ENCODE measurements at places on chromosomes 1 and 21.

DNA sequence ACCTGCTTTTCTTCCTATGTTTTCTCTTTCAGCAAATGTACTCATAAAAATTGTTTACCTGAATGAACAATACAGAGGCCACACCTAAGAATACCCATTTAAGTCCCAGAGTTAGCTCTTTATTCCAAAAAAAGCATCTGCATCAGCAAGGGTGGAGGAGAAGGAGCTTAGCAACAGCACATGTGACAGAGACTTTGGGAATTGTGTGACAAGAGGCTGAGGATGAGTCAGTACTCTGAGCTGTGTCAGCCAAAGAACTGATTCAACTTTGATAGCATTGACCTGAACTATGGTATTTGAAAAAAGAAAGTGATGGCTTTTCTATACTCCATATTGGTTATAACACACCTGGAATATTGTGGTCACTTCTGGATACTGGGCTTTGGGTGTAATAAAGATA lies 162.7 kb downstream of the ZNF648 start:
- no peak for DNase-seq

DNA sequence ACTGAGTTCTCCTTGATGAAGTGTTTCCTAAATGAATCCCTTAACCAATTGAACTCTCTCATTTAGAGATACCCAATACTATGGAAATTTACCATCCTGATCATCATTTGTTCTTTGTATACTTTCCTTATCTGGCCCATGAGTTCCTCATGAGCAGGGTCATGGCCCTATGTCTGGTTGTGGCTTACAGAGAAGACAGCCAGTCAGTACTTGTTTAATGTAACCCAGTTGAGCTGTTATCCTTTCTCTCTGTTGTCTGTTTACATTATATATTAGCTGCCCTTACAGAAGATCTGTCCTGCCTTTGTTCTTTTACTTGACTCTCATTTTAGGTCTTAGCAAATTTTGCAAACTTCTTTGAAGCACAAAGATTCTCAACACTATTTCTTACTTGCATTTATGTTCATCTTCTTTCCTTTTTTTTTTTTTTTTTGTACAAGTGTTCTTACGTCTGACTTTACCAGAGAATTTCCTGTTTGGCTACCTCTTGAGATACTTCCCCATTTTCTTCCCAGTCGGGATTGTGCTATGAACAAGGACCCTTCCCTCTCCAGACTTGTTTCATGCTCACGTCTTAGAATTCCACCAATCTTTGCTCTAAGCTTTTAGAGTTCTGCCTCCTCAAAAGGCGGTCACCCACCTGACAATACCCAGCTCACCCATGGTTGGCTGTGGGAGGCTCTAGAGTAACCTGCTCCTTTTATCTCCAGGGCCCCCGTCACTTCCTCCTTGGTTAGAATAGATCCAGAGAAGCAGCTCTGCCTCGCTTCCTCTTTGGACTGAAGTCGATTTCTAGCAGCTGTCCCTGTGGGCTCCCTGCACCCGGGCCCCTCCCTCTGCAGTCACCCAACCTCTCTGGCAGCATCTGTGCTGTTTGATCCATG lies 53.6 kb upstream of the RUNX1 start:
- no peak for DNase-seq

GRCh38 chr1:209879539-209879938 lies 51.8 kb downstream of the UTP25 start:
- DNase-seq: no peak

DNA sequence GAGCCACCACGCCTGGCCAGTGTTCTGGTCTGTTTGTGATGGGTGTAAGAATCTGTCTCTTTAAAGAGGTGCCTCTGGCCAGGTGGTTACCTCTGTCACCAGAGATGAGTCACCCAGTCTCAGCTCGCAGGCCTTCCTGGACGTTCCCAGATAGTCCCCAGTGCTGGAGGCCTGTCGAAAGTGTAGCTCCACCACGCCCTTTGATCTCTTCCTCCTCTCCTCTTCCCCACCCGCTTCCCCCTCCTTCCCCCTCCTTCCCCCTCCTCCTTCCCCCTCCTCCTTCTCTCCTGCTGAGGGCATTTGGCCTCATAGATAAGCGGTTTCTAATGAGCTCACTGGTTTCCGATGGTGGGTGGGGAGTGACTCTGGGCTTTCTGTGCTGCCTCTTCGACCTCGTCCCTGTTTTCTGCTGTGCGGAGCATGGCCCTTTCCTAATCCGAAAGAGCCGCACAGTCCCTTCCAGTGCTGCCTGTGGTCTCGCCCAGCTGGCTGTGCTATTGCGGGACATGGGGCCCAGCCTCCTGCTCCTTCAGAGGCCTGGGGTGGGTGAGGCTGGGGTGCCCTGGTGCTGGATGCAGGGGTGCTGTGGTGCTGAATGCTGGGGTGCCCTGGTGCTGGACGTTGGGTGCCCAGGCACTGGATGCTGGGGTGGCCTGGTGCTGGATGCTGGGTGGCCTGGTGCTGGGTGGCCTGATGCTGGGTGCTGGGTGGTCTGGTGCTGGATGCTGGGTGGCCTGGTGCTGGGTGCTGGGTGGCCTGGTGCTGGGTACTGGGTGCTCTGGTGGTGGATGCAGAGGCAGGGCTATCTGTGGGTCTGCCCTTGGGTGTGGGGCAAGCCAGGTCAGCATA lies 19.2 kb downstream of the AGPAT3 start:
- peak; percentile 72 for DNase-seq

- DNase-seq: no peak
Observed at GRCh38 chr1:218802799-218803198, 370.9 kb upstream of the LYPLAL1 start.

DNA sequence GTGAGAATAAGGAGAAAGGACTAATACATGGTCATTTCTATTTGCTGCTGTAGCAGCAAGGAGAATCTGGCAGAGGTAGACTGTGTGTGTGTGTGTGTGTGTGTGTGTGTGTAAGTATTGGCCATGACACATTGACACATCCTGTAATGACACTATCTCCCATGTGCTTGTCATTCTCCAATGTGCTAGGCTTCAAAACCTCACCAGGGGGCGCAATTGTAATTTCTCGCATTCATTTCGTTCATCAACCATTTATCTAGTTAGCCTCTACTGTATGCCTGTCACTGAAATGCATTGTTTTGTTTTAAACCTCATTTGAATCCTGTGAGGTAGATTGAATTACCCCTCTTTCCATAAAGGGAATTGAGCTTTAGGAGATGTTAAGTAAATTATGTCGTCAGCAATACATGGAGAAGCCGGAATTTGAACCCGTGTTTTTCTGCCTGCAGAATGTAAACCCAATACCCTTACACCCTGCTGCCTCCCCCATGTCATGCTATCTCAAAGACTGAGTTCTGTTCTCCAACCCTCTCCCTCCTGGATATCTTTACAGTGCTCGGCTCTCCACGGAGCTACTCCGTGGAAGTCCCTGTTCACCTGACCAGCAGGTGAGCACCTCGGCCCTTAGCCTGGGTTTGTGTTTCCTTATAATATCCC lies 100.8 kb downstream of the UCK2 start:
- DNase-seq: peak; percentile 47

- no peak for DNase-seq
Observed at GRCh38 chr1:229222081-229222480, 48.8 kb upstream of the RAB4A start.

- DNase-seq: no peak
Observed at GRCh38 chr1:47328992-47329391, 4.6 kb upstream of the CMPK1 start.

DNA sequence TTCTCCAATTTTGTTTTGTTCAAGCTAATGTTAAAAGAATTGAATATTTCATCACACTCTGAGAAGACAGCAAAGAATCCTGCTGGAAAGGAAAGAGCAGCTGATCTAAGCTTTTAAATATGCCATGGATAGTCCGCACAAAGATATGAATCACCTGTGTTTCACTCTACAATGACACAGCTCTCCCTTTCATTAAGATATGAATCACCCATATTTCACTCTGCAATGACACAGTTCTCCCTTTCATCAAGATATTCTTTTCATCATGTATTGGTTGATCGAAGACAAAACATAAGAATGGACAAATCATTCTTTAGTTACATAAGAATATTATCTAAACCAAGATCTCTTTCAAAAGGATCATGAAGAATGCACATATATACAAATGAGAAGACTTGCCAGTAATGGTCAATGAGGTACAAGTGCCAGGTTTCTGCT lies 367.3 kb downstream of the SMYD3 start:
- DNase-seq: no peak

GRCh38 chr1:178634445-178634844 lies 90.6 kb upstream of the RALGPS2 start:
- DNase-seq: no peak

- no peak for DNase-seq
Observed at GRCh38 chr1:151370211-151370911, 2.1 kb downstream of the SELENBP1 start.

DNA sequence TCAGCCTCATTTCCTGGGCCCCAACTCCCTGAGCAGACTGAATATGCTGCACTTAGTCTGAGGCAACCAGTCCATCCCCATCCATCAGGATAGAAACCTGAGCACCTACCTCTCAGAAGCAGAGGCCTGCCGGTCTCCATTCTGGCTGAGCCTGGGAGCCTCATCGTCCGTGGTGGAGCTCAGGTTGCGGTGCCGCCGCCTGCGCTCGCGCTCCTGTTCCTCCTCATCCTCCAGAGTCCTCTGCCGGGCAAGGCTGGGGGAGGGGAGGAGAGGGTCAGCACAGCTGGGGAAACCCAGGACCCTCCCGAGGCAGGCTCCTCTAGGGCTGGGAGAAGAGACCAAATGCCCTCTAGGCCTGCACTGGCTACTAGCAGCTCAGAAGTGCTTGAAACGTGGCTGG lies 10.1 kb downstream of the LAD1 start:
- DNase-seq: no peak

DNA sequence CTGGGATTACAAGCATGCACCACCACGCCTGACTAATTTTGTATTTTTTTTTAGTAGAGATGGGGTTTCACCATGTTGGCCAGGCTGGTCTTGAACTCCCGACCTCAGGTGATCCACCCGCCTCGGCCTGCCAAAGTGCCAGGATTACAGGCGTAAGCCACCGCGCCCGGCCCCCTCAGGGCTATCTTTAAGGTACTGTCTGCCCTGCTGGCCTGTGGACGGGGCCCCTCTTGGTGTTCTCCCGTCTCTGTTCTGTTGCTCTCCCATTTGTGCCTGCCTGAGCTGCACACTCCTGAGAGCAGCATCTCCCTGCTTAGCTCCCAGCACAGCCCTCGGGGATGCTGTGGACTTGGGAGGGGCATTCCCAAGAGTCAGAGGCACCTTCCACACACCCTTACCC lies 13.9 kb downstream of the MYBPH start:
- DNase-seq: no peak

GRCh38 chr1:40948741-40949443 lies 30.6 kb upstream of the CTPS1 start:
- DNase-seq: peak; percentile 69

DNA sequence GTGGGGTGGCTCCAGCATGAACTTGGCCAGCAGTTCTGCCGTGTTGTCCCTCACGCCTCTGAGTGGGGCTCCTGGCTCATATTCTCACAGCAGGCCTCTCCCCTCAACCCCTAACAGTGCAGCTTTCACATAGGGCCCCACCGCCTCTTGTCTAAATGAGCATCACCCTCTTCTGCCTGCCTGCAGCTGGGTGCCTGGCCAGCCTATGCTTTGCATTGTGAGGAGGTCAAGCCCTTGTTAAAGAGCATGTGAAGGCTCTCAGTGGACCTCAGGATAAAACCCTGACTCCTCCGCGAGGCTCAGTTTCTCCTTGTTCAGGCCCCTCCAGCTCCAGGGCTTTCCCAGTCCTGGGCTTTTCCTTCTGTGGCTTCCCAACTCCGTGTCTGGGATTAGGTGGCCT lies 34.8 kb downstream of the CRYAA start:
- peak; percentile 49 for DNase-seq

GRCh38 chr1:59816318-59816878 lies 1.6 kb downstream of the HOOK1 start:
- no peak for DNase-seq

- DNase-seq: no peak
Observed at GRCh38 chr1:105260001-105260400, 1510.3 kb downstream of the AMY1C start.

- no peak for DNase-seq
Observed at GRCh38 chr1:241957692-241958494, at the start of gene BECN2. Gene BECN2, plus strand, starts transcription at chr1:241957767. Its CDS starts 0 bp downstream, at chr1:241957767.

DNA sequence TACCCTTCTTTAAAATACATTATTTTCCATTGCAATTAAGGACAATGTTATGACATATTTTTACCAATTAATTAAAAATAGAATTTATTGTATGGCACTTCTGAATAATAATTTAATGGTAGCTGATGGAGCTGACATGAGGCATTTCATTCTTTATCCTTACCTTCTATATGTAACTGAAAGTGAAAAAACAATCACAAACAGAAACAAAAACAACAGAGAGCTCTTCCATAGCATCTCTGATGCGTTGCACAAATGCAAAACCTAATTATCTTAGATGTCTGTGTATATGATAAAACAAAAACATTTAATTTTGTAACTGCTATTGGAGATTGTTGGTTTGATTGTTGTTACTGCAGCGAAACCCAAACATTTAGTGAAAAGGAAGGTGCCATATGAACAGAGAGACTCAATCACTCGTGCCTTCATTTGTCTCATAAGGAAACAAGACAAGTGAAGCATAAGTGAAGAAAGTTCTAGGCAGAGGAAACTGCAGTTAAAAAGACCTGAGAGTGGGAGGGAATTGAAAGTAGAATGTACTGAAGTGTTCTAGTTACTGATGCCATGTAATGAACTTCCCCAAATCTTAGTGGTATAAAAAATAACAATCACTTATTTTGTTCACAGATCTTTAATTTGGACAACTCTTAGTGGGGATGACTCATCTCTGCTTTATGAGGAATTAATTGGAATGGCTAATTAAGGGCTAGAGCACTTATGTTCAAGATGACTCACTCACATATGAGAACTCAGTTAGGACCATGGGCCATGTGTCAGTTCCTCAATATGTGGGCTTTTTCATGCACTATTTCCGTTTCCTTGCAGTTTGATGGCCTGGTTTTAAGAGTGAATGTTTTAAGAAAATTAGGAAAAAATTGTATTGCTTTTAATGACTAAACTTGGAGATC lies 245.0 kb upstream of the OLFM3 start:
- no peak for DNase-seq

GRCh38 chr1:15577691-15578090 lies 7.2 kb downstream of the AGMAT start:
- DNase-seq: peak; percentile 50

- no peak for DNase-seq
Observed at GRCh38 chr1:1593834-1594601, 5.9 kb downstream of the FNDC10 start.

- no peak for DNase-seq
Observed at GRCh38 chr1:64304823-64305222, 101.4 kb downstream of the UBE2U start.

DNA sequence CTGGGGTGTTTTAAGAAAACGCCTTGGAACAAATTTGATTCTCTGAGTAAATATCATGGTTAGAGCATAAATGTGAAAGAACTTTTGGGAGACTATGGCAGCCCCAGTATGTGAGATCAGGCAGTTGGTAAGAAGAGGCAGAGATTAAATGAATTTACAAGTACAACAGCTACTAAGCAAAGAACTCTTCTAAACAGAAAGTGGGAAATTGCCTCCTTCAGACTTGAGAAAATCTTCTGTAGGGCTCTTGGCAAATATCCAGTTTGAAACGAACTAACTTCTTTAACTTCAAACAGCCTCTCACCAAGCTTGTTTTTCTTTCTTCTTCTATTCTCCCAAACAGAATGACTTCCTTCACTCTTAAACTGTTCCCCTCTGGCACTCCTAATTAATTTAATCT lies 337.7 kb downstream of the SIPA1L2 start:
- DNase-seq: no peak
